NCI-H1417 treated with DMSO at 0.1 percent for 48 hours (cell line): ENCODE measurements at places on chromosomes 1 and 21.

DNA sequence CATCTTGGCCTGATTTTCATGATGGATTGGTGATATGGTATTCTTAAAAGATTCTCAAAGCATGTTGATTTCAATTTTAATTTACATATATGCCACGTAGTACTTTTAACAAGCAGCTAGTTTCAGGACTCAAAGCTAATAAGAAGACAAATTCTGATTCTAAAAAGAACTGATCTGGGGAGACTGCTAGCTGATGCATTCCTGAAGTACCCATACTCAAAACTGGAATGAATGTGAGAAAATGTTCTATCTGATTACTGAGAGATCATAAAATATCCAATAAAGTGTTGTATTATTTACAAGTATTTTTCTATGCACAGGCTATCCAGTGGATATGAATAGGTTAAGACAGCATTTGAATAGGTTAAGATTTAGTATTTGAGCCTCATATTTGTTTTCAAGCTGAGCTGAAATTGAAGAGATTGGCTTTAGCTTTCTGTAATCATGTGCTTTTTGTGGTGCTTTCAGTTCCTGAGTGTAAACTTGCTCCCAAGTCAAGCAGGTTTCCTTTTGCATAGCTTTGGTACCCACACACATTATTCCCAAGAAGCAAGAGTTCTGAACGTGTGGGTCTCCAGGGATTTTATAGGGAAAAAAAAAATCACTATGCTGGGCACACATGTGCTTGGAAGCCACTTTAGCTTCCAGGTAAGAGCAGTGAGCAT, 114.1 kb downstream of the VPS13D start:
- DNase-seq: no peak

DNA sequence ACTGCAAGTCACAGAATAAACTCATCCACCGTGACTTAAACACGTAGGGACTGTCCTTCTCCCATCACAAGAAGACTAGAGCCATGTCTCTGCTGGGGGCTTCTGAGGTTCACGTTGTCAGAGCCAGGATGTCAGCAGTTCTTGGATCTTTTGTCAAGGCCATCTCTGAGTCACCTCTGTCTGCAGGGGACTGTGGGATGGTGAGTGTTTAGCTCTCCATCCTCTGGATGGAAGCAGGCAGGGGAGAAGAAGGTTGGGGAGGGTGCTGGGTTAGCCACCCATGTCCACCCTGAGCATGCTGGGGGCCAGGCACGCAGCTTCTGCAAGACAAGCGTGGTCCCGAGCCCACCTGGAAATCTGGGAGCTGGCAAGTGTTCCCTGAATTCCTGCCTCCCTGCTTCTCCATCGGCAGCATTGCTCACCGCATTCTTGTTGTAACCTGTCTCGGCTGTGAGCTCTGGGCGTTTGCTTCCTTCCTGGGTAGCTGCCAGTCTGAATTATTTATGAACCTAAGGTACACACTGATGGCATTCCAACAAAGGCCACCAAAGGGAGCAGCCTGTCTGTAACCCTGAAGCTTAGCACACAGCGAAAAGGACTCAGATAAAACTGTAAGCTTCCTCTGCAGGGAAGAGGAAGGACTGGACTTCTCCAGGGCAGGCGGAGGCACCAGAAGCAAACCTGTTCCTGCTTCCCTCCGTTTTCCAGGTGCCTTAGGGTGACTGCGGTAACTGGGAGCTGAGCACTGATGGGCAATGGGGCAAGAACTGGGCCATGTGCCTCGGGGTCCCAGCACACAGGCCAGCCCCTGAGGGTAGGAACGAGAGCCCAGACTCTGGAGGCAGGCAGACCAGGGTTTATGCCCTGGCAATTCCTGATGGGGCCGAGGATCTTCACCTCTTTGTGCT, 88.6 kb downstream of the RIPK4 start:
- DNase-seq: no peak

DNA sequence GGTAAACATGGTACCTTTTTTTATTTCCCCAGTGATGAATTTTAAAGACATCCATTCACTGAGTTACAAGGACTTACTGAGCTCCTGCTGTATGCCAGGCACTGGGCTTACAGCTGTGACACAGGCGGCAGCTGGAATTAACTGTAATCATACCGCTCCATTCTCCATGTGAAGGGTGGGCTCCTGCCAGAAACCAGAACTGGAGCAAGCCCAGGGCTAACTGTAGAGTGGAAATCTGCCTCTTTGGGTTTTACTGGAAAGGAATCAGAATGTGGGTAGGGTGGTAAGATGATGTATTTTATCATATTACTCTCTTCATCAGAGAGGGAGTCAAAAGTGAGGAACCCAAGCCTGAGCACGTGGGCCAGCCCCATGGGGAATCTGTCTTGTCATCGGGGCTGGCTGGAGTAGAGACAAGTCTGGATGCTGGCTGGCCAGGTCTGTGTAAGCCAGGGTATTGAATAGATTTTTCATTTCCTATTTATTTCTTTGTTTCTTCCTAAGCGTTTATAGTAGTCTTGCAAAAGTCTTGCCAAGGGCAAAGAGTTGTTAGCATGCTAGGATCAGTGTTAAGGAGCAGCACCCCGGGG, 21.5 kb downstream of the FGGY start:
- no peak for DNase-seq

GRCh38 chr21:46325073-46325912, 1.3 kb downstream of the PCNT start:
- no peak for DNase-seq

- DNase-seq: no peak
Measured at GRCh38 chr1:172018727-172019311, 177.5 kb downstream of the DNM3 start.

- DNase-seq: no peak
Measured at GRCh38 chr1:199784138-199784895, 243.2 kb upstream of the NR5A2 start.

DNA sequence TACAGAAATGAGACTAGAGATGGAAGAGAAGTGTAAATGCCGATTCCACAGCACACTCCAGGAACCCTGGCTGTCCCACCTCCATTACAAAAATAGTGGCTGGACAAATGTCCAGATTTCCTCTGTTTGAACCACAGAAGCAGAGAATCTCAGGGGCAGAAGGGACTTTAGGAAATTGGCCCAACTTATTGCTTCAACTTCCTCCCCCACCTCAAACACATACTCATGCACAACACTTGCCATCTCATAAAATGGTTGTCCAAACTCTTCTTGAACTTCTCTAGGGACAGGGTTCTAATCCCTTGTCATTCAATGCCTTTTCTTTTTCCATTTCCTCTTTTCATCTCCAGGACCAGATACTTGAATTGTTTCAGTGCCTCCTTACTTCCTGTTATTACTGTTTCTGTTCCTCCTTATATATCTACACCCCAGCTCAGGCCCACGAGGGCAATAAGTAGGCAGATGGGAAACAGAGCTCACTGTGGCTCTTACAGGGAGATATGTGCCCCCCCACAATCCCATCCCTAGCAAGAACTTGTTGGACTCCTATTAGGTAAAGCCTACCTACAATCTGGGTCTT, 8.5 kb upstream of the B4GALT3 start:
- DNase-seq: no peak

DNA sequence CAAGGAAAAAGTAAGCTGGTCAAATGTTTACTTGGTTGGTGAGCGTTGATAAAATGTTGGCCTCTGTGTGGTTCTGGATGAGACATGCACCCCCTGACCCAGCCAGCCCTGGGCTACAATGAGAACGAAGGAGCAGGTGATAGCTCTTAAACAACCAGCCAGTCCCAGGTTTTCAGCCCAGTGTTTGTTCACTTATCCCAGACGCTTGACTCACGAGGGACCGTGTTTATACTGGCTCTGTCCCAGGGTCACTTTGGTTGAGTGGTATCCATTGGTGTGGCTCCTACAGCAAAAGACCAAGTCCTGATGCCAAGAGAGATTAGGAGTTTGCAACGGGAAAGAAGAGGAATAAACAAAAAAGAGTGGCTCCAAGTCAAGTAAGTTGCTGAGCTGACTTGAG, 86.9 kb downstream of the KCNJ15 start:
- no peak for DNase-seq

GRCh38 chr1:228852024-228852423, 116.7 kb downstream of the RHOU start:
- DNase-seq: no peak
